ENCODE measurements at places on chromosomes 5 and 9.

DNA sequence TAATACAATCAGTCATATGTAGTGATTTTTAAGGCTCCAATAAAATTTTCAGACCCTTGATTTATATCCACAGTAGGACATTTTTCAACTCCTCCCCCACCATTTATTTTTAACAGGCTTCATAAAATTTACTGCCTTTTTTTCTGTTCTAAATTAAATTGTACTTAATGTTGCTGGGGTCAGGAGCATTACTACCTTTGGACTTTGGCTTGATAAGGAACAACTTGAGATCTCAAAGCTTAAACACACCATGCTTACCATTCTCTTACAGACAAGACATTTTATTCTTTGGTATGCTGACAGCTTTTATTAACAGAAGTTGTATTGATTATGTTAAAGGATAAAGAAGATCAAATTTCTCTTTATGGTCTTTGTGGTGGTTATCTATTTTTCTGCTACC, 30.5 kb downstream of the TRPM3 start:
- no peak for DNase-seq

- DNase-seq: no peak
Measured at GRCh38 chr5:160378330-160378729, 7.9 kb upstream of the C1QTNF2 start.

GRCh38 chr9:91900055-91900796, 49.8 kb downstream of the ROR2 start:
- no peak for DNase-seq

DNA sequence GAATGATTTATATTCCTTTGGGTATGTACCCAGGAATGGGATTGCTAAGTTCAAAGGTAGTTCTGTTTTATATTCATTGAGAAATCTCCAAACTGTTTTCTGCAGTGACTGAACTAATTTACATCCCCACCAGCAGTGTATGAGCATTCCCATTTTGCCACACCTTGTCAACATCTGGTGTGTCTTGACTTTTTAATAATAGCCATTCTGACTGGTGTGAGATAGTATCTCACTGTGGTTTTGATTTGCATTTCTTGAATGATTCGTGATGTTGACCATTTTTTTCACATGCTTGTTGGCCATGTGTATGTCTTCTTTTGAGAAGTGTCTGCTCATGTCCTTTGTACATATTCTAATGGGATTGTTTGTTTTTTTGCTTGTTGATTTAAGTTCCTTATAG, 421.5 kb downstream of the KIAA0825 start:
- DNase-seq: no peak

DNA sequence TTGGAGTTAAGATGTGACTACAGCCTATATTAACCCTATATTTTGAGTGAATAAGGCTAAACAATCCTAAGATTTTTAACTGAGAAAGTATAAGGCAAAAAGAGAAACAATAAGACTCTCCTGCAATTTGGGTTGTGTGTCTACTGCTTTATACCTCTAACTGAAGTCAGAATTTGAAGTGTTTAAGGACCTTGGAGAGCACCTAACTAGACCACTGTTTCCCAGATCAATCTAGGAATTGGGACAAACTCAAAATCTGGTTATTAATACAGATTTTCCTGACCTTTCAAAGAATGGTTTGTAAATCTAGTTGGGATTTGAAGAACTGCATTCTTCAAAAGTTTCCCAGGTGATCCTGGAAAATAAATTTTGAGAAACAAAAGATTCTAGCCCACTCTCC, 42.1 kb downstream of the GABRA1 start:
- DNase-seq: no peak

DNA sequence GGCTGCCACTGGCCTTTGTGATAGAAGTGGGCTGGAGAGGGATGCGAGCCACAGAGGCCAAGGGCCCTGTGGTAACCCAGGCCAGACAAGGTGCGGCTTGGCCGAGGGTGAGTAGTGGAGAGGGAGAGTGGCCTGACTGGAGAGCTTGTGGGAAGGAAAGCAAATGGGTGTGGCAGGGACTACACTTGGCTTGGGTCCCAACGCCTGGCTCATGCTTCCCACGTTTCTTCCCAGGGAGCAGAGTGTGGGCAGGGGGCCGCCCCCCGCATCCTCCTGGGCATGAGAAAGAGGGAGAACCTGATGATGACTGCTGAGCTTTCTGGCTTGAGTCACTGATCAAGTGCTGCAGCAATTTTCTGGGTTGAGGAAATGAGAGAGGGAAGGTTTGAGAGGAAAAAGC, 95.7 kb downstream of the ANKH start:
- DNase-seq: no peak

GRCh38 chr9:100640447-100641050, 62.7 kb downstream of the CAVIN4 start:
- DNase-seq: no peak

- no peak for DNase-seq
Measured at GRCh38 chr5:14595891-14596290, 14.3 kb downstream of the OTULINL start.

- peak; percentile 54 for DNase-seq
Measured at GRCh38 chr5:33894566-33894965, 2.8 kb upstream of the ADAMTS12 start.

- peak; percentile 13 for DNase-seq
Measured at GRCh38 chr5:93790401-93790800, 49.0 kb upstream of the POU5F2 start.

DNA sequence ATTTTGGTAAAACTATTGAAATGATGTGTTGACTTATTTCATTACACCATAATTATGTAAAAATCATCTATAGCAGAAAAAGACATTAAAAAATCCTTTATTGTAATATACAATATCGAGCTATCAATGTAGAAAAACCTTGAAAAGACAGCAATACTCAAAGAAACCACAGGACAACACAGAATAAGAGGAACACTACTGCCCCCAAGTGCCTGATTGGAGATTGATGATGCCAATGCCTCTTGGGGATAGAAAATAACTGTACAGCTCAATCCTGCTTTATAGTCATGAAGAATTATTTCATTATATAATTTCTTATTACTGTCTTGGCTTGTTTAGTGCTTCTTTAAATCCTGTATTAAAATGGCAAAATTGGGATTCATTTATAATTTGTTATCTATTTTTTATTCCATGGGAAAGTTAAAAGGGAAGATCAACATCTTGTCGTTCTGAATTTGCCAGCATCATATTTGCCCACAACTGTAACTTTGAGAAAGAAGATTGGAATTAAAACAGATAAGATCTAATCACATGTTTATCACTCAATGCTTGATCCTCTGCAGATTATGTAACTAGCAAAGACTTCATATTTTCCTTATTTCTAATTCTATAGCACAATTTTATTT, 337.5 kb downstream of the CDH9 start:
- DNase-seq: no peak

- DNase-seq: peak; percentile 54
Measured at GRCh38 chr5:124866355-124867136, 120.1 kb upstream of the ZNF608 start.

GRCh38 chr9:128835246-128836210, 5.9 kb upstream of the SPOUT1 start:
- no peak for DNase-seq

DNA sequence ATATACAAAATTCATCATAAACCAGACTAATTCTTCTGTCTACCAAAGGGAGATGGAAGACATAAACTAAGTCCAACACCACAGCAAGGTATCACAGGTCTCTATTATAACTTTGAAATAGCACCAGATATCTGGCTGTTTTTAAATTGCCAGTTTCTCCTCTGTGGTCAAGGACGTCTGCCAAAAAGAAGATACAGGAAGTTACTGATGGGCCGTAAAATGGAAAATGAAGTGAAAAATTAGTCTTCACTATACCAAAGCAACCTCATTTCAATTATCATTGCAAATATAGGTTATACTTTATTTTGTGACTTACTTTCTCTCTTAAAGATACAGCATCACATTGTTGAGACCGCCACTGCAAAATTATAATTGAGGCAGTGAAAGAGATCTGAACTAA, 225.5 kb downstream of the NDUFS4 start:
- no peak for DNase-seq

DNA sequence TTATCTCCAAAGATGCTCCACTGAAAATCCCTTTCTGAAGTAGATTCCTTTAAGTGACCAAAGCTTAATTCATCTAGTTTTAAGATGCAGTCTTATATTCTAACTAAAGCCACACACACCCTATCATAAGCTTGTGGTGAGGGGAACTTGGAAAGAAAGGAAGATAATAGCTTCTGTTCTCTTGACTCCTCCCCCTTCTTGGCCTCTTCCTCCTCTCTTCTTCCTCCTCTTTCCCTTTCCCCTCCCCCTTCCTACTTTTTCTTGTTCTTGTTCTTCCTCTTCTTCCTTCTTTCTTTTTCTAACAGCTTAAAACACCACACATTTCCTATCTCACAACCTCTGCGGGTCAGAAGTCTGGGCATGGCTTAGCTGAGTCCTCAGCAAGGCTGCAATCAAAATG, 23.5 kb downstream of the IL7R start:
- no peak for DNase-seq

DNA sequence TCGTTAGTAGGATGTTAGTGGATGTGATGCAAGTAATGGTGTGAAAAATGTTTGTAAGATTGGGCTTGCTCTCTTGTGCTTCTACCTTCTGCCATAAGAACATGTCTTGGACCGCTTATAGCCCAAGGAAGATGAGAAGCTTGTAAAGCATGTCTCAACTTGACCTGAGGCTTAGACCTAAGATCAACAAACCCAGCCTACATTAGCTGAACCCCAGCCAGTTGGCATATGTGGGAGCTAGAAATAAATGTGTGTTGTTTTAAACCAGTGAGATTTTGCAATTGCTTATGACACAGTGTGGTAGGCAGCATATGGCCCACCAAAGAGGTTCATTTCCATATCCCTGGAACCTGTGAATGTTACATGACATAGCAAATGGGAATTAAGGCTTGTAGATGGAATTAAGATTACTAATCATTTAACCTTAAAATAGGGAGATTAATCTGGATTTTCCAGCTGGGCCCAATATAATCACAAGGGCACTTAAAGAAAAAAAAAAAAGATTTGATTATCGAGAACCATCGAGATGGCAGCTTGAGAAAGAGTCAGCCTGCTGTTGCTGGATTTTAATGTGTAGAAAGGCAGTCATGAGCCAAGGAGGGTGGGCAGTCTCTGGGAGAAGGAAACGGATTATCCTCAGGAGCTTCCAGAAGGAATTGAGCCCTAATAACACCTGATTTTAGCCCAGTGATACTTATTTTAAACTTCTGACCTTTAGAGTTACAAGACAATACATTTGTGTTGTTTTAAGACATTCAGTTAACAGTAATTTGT, 27.3 kb upstream of the EDIL3 start:
- peak; percentile 4 for DNase-seq

- DNase-seq: no peak
Measured at GRCh38 chr9:27673641-27674040, 100.4 kb upstream of the C9orf72 start.

- peak; percentile 22 for DNase-seq
Measured at GRCh38 chr9:2623288-2624050, 1.9 kb downstream of the VLDLR start.

DNA sequence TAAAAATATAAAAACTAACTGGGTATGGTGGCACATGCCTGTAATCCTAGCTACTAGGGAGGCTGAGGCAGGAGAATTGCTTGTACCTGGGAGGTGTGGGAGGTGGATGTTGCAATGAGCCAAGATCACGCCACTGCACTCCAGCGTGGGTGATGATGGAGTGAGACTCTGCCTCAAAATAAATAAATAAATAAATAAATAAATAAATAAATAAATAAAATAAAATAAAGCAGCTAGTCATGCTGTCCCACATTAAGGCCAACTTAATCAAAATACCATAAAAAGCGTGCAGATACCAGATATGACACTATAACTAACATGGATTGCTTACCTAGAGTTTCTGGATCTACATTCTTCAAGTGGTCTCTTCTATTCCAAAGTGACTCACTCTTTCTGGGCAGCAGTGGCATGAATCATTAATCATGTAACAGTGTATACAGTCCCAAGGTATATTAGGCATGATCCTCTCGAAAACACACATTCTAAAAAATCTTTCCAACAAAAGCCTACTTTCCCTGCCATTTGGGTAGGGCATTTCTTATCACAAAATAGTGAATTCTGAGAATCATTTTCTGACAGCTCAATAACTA, 187.1 kb downstream of the ELAVL2 start:
- peak; percentile 45 for DNase-seq

GRCh38 chr5:128462330-128462729, 75.7 kb downstream of the FBN2 start:
- DNase-seq: no peak

DNA sequence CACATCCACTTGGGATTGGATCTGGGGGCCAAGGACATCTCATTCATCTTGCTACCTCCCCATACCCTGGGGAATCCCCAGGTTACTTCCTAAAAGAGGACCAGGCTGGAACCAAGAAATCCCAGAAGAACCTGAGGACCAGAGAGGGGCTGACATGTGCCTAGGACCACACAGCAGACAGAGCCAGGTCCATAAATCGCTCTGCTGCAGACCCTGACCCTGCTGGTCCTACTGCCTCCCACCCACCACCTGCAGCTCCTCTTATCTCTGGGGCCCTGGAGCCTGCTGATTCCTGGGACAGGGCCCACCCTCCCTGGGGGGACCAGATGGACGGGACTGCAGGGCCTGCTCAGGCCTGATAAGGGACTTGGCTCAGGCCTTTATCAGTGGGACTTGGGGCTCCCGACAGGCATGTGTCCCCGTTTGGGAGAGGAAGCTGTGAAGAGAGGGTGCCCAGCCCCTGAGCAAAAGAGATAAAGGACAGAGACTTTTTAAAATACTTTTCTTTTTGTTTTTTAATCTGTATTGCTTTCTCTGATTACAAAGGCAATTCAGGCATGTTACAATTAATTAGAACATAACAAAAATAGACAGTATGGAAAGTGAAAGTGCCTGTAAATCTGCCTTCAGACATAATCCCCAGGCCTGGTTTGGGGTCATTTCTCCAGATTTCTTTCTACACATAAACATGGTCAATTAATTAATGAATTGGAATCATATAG, 101.3 kb upstream of the LARP1 start:
- DNase-seq: no peak

DNA sequence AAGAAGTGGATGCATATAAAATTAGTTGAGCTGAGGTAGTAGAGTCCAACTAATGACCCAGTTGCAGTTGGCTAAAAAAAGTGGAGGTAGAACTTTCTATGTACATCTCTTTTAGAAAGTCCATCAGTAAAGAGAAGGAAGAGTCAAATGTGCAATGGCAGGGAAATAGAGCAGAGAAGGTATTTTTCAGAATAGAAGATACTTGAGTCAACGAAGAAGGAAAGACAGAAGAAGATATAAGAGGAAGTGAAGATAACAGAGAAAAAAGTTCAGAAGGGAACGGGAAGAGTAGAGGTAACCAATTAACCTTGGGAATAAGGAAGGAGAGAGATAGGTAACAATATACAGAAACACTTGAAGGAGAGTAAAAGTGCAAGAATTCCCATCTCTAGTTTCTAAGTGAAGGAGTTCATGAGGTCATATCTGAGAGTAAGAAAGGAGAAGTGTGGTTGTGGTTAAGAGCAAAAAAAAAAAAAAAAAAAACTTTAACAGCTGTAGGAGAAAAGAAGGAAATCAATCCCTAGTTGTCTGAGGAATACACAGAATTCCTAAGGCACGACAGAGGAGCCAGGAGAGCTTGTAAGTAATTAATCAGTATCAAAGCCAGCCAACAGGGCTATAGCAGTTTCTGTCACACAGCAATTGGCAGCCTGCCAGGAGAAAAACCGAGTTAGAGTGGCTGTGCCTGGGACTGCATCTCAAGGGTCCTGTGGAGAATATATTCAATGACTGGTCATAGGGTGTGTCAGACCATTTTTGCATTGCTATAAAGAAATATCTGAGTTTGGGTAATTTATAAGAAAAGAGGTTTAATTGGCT, 61.0 kb downstream of the ARL15 start:
- peak; percentile 59 for DNase-seq

- DNase-seq: no peak
Measured at GRCh38 chr5:50655067-50655809, 11.2 kb upstream of the PARP8 start.

GRCh38 chr9:35350827-35351549, 138.9 kb upstream of the RUSC2 start:
- peak; percentile 58 for DNase-seq
